ENCODE measurements at places on chromosomes 2 and 18.

- DNase-seq = no peak
Observed at GRCh38 chr2:10792001-10792634, 20.5 kb downstream of the PDIA6 start.

- no peak for DNase-seq
Observed at GRCh38 chr2:241187101-241187917, 1.2 kb upstream of the ANO7 start.

GRCh38 chr18:49030138-49030537, 79.4 kb upstream of the SMAD7 start:
- no peak for DNase-seq

- DNase-seq = no peak
Observed at GRCh38 chr18:62976227-62976626, 260.9 kb downstream of the PHLPP1 start.

- no peak for DNase-seq
Observed at GRCh38 chr18:12990123-12990475, 1.1 kb upstream of the CEP192 start.

DNA sequence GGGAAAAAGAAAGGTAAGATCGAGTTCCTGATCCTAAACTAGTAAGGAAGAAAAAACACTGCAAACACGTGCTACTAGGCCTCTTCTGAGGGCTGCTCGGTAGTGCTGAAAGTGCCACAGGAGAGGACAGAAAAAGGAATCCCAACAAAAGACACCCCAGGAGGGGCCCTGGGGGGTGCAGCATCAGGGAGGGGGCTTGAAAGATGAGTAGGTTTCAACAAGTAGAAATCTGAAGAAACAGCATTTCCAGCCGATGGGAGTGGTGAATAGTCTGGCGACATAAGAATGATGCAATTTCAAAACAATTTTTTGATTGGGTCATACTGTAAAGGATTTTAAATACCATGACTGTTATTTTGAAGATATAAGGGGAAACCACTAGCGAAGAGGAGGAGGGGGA, 98.6 kb downstream of the NOL10 start:
- DNase-seq = no peak

GRCh38 chr18:56330366-56331110, 307.9 kb downstream of the TXNL1 start:
- DNase-seq = no peak

- DNase-seq = no peak
Observed at GRCh38 chr2:38475567-38475881, 98.5 kb upstream of the ATL2 start.

DNA sequence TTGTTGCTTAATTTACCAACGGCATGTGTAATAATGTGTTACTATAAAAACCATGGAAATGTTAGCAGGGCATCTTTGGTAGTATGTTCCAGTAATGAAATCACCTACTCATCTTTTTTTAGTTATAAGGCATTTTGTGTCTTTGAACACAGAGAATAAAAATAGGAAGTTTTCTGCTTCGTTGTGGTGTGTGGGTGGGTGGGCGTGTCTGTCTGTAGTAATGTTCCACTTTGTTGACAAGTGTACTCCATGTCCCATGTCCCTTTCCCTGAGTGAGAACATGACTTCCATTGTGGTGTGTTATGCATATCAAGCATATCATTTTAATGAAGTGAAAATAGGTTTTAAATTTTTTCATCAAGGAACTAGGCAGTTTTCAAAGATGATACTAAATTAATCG, 149.3 kb downstream of the VWC2L start:
- DNase-seq = no peak

DNA sequence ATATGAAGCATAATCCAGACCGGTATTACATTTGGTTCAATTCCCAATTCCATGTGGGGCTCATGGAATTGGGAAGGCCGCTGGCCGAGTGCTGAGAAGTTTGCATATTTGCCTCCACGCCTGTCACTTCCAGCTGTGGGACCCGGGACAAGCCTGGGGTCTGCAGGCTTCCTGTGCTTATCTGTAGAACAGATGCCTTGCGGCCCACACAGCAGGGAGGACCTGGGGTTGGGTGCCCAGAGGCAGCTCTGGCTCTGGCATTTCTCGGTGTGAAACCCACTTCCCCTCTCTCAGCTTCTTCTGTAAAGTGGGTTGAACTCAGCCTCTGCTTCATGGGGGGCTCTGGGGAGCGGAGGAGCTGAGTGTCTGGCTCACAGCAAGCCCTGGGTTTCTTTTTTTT, 97.9 kb downstream of the SH3BP4 start:
- no peak for DNase-seq

GRCh38 chr2:96835830-96836229, 8.0 kb downstream of the ANKRD23 start:
- DNase-seq = no peak

- DNase-seq = no peak
Observed at GRCh38 chr2:80053522-80054345, 250.8 kb downstream of the LRRTM1 start.

Measured in central memory CD4-positive, alpha-beta T cell (primary cell).